ENCODE measurements at places on chromosomes 7 and 10.
A peak's percentile ranks its signal among the peaks of the same experiment; 100 is the strongest.

DNA sequence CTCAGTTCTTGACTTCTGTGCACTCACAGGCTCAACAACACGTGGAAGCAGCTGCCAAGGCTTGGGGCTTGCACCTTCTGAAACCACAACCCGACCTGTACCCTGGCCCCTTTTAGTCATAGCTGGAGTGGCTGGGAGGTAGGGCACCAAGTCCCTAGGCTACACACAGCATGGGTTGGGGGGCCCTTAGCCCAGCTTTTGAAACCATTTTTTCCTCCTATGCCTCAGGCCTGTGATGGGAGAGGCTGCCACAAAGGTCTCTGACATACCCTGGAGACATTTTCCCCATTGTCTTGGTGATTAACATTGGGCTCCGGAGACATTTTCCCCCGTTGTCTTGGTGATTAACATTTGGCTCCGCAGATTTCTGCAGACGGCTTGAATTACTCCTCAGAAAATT, 38.6 kb downstream of the RALA start:
- no peak for DNase-seq

DNA sequence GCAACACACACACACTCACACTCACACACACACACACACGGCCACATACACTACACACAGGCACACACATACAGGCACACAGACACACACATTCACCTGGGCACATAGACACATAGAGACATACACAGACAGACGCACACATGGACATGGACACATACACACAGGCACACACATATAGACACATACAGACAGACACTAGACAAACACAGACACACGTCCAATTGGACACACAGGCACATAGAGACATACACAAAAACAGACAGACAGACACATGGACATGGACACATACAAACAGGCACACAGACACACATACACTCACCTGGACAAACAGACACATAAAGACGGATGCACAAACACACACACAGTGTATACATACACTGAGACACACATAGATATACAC, 21.7 kb upstream of the ACTR3B start:
- no peak for DNase-seq

DNA sequence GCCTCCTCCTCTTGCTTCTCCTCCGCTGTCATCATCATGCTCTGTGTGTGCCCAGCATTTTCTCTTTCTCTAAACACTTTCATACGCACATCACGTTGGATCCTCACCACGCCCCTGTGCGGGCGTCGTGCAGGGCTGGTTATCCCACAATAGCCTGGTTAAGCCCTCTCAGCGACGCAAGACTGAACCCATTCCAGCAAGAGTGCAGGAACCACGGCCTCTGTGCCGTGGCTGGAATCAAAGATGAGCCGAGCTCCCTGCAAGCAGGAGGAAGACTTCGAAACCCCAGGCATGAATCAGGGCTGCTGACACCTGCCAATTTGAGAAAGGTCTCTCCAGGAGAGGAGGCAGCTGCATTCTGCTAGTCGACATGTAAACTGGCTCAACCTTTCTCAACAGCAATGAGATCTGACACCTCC, 74.8 kb upstream of the FOXK1 start:
- no peak for DNase-seq

DNA sequence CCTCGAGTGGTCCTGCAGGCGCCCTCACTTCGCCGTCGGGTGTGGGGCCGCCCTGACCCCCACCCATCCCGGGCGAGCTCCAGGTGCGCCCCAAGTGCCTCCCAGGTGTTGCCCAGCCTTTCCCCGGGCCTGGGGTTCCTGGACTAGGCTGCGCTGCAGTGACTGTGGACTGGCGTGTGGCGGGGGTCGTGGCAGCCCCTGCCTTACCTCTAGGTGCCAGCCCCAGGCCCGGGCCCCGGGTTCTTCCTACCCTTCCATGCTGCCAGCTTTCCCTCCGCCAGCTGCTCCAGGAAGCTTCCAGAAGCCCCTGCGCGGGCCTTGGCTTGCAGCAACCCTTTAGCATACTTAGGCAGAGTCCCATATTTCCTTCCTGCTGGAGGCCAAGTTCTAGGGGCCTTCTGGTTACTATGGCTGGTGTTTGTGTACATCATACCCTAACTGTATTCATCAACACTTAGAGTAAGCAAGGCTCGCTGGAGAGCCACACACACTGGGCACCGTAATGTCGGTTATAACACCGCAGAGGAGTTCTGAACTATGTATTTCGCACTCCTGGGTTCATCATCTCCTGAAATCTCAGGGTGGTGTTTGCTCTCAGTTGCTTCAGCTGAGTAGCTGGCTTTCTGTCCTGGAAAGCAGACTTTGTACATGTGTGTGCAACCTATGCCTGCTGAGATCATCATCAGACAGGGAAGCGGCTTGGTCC, 471 bp downstream of the MGMT start:
- peak; percentile 2 for DNase-seq

DNA sequence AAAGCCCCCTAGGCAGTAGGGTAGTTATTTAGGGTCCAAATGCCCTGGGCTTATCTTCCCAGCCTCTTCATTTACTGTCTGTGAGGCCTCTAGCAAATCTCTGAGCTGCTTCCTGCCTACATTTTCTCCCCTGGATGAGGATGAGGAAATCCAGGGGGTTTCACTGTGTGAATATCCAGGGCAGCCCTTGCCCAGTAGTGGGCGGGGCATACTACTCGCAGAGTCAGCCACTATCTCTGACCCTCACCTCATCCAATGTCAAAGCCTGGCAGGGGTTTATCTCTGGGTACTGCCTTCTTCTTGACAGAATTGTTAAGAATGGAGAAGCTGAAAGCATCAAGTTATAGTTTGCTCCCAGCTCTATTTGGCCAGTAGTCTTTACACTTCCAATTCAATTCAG, 48.9 kb downstream of the CUZD1 start:
- DNase-seq: no peak

GRCh38 chr7:98196706-98197605, 14.3 kb upstream of the BHLHA15 start:
- no peak for DNase-seq

DNA sequence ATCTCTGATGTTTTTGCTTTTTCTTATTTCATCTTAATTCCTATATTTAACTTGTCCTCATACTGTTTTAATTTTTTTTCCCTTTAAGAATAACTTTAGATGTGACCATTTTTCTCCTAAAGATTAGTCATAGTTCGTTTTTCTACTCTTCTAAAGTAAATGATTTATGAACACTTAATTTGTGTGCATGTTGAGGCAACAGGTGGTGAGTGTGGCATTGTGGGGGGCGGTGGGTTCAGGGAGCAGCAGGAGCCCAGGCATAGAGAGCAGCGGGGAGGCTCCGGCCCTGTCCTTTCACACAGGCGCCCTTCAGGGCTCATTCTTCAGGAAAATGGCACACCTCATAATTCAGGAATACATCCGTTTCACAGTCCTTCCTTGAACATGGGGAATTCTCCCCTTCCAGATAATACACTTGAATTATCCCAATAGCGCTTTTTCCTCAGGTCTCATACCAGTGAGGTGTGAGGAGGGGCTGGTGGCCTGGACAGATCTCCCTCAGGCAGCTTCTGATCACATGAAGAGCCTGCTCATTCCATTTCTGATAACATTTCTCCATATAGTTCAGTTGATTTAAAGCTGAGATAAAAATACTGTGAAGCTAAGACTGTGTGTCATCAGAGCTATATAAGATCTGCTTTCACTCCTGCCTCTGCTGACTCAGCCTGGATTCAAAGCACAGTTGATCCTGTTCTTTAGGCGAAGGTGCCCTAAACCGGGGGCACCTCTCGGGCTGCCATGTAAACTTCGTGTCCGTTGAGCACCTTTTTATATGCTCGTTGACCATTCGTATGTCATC, 40.2 kb downstream of the CUL1 start:
- no peak for DNase-seq

DNA sequence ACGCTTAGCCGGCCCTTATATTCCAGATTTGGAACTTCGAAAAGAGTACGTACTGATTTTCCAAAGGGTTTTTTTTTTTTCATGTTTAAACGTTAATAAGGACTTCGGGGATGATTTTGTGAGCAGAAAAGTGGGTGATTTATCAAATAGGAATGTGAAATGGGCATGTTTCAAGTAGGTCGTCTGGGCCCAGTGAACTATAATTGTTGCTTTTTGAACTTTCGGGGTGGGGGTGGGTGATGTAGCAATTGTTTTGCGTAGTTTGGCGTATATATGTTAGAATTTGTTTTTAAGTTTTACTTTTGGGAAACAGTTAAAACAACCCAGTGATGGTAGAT, 299 bp upstream of the PBLD start:
- no peak for DNase-seq

- DNase-seq: no peak
Measured at GRCh38 chr10:123377883-123378282, 223.7 kb downstream of the BUB3 start.

DNA sequence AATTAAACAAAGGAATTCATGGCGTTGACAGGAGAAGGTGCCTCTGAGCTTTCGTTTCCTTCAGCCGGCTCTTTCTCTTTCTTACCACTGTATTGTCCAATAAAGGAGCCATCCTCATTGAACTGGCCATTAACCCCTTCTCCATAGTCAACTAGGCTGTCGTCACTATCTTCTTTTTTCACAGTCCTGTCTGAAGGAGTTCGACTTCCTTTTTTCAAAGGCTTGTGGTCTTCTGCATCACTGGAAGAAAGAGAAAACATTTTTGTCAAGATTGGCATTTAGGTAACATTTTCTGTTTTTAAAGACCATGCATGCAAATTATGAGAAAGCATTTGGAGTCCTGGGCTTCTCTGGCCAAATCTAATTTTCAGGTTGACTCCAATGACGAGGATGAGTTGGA, 19.7 kb upstream of the LAMB4 start:
- no peak for DNase-seq

GRCh38 chr7:149007611-149008010, 20.7 kb downstream of the PDIA4 start:
- no peak for DNase-seq

GRCh38 chr7:44920119-44920518, 34.8 kb upstream of the PURB start:
- no peak for DNase-seq

DNA sequence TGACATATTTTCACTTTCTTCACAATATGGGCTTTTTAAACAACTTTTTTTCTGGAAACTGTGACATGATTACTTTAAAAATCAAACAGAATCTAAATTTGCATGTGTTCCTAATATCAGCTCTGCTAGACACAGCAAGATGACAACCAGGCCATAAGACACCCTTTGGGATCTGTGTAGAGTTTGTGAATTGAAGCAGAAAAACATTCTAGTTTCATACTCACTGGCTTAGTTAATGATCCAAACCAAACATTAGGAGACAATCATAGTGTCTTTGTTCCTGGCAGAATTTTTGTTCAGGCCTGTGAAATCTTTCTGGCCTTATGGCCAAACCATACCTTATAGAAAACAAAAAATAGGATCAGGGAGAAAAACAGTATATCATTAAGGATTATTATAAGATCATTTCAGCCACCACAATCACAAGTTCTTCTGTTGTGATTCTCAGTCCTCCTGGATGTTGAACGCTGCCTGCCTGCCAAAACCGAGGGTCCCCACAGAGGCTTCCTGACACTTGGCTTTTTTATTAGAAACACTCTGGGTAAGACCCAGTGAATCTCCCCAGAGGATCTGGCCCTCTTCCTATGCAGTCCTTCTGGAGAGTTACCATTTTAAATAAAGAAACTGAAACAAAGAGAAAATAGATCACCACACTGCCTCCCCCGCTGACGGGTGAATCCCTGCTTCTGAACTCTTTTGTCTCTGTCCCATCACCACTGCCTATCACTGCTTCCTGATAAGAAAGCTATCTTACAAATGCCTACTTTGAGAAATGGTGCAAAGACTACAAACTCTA, 79.2 kb upstream of the PPP1R3C start:
- DNase-seq: no peak

DNA sequence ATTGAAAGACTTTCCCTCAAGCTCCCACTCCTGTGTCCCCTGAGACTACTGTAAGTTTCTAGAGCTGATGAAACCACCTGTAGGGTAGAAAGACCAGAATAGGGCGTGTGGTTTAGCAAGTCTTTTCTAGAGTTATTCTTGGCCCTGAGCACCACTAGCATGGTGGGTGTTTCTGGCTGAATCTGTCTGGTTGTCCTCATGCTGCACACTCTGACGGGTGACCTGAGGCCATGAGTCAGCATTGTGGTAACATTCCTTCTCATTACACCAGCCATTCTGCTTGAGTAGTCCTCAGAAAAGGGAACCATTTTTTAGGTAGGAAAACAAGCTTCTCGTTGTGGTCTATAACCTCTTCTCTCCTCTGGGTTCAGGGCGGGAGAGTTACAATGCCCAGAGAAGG, 250.3 kb downstream of the SNX13 start:
- DNase-seq: peak; percentile 54

DNA sequence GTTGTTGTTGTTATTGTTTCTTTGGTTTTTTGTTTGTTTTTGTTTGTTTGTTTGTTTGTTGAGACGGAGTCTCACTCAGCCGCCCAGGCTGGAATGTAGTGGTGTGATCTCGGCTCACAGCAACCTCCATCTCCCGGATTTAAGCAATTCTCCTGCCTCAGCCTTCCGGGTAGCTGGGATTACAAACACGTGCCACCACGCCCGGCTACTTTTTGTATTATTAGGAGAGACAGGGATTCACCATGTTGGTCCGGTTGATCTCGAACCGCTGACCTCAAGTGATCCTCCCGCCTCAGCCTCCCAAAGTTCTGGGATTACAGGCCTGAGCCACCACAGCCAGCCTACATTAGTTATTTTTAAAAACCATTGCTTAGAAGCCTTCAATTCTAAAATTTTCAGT, 45.0 kb downstream of the FOXP2 start:
- no peak for DNase-seq

- DNase-seq: no peak
Measured at GRCh38 chr10:117734731-117735405, 192.3 kb downstream of the EMX2 start.

- DNase-seq: no peak
Measured at GRCh38 chr10:124597846-124598165, 136.2 kb downstream of the LHPP start.

- DNase-seq: no peak
Measured at GRCh38 chr7:36131499-36131898, 21.6 kb upstream of the EEPD1 start.

GRCh38 chr7:348962-349743, 59.2 kb downstream of the FOXL3 start:
- no peak for DNase-seq

- DNase-seq: no peak
Measured at GRCh38 chr10:124997306-124997705, 55.4 kb downstream of the ZRANB1 start.

DNA sequence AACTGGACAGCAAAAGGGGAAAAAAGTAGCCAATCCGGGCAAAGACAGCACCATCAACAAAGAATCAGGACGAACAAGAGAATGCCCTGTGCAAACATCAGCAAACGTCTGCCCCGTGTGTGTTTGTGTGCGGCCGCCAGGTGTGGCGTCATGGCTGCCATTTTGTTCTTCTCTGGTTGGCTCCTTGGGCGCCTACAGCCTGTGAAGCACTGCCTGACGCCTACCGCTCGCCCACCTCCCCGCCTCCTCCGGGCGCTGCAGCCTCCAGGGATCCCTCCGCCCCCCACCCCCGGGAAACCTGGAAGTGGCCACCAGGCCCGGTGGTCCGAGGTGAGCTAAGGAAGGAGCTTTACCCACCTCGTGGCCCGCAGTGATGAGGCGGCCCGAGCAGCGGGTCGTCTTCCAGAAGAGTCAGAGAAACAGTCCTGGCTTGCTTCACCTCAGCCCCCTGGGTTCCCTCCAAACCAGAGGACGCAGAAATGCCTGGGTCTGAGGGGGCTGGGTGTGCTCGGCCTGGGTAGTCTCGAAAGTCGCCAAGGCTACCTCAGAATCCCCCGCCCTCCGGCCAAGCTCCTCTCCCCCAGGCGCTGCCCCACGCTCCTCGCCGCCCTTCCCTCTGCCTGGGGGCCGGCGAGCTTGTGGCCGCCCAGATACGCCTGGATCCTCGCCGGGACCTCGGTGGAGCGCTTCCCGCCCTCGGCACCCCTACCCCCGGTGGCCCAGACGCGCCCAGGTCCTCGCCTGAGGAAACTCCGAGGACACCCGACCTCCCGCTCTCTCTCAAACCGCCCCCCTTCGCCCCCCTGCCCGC, 61.8 kb upstream of the IL6 start:
- no peak for DNase-seq

Data from LoVo (cell line).